Natural killer cell treated with Interleukin-12 subunit alpha and Interleukin-12 subunit beta and Interleukin-15 and Interleukin-18, amount 100 ng/mL, for 72 hours (primary cell): ENCODE measurements at places on chromosomes 1 and 21. TPM values are rescaled to one million over a fixed set of nuclear protein-coding genes. Genes with fewer than 3 reads are reported as not detected.

- H3K4me1 ChIP-seq, result no peaks in the 10 kb centered on the region
- H3K36me3 ChIP-seq, result peaks cover 9% of the 10 kb centered on the region
- H3K27me3 ChIP-seq, result no peaks in the 10 kb centered on the region
- DNase-seq, result no peak
Observed at GRCh38 chr1:222454186-222454585, 93.7 kb downstream of the HHIPL2 start.

RYR2 gene
- total RNA-seq, result not detected

DNA sequence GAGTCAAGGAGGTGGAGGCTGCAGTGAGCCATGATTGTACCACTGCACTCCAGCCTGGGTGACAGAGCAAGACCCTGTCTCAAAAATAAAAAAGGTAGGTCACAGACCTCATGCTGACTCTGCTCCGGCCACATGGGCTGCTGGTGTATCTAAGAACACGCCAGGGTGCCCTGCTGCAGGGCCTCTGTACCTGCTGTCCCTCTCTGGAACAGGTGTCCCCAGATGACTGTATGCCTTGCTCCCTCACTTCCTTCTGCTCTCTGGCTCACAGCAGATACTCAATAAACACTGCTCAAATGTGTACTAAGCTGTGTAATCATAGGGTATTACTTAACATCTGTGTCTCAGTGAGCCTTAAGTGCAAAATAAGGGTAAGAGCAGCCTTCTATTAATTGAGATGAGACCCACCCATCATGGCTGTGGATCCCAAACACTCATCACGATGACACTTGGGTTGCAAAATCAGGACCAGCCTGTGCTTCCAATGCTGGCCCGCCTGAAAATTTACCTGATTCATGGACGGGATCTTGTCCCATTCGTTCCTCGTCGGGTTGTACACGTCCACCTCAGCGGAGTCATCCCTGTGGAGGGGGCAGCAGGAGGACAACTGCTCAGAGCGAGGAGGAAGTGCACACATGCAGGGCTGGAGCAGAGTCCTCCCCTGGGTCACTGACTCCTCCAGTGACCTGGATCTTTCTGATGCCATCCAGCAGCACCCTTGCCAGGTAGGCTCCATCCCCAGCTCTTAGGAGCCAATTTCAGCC, 7.5 kb downstream of the KLHL21 start:
- no peak overlapping the region for H3K27ac ChIP-seq
- no peaks in the 10 kb centered on the region for H3K36me3 ChIP-seq
- DNase-seq, result no peak

DNA sequence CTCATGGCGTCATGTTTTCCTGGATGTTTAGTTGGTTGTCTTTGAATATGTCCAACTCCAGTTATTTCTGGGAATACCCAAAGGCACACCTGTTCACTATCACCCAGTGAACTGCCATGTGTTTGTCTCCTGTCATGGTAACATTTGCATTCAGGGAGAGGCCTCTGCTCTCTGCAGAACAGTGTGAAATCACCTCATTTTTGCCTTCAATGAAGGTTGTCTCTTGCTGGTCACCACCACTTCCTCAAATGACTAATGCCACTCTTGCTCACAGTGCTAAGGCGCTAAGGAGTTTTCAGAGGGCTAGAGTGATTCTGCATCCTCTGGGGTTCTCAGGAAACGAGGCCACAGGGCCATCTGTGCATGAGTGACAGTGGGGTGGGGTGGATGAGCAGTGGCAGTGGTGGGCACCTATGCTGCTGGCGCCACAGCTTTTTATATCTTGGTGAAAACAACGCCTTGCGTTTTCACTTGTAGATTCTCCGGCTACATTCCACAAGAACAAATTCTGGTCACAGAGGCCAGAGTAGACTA, 60.0 kb upstream of the ATP5PO start:
- DNase-seq, result peak; percentile 88
- H3K4me1 ChIP-seq, result peaks cover 60% of the 10 kb centered on the region
- H3K36me3 ChIP-seq, result peaks cover 6% of the 10 kb centered on the region
- peak overlapping the region; percentile 98 for H3K27ac ChIP-seq
- peak overlapping the region; percentile 82 for H3K4me3 ChIP-seq
